ENCODE measurements at places on chromosomes 5 and 9.

- DNase-seq, result no peak
Observed at GRCh38 chr9:5580650-5581049, 48.3 kb upstream of the RIC1 start.

DNA sequence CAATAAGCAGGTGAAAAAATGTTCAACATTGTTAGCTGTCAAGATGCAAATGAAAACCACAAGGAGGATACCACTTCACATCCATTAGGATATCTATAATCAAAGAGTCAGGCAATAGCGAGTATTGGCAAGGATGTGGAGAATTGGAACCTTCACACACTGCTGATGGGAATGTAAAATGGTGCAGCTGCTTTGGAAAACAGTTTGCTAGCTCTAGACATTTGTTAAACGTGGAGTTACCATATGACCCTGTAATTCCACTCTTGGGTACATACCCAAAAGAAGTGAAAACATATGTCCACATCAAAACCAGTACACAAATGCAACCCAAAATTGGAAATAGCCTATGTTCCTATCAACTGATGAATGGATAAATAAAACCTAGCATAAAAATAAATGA, 37.4 kb downstream of the SCAMP1 start:
- no peak for DNase-seq

- no peak for DNase-seq
Observed at GRCh38 chr9:77679088-77679487, 31.0 kb upstream of the GNA14 start.

DNA sequence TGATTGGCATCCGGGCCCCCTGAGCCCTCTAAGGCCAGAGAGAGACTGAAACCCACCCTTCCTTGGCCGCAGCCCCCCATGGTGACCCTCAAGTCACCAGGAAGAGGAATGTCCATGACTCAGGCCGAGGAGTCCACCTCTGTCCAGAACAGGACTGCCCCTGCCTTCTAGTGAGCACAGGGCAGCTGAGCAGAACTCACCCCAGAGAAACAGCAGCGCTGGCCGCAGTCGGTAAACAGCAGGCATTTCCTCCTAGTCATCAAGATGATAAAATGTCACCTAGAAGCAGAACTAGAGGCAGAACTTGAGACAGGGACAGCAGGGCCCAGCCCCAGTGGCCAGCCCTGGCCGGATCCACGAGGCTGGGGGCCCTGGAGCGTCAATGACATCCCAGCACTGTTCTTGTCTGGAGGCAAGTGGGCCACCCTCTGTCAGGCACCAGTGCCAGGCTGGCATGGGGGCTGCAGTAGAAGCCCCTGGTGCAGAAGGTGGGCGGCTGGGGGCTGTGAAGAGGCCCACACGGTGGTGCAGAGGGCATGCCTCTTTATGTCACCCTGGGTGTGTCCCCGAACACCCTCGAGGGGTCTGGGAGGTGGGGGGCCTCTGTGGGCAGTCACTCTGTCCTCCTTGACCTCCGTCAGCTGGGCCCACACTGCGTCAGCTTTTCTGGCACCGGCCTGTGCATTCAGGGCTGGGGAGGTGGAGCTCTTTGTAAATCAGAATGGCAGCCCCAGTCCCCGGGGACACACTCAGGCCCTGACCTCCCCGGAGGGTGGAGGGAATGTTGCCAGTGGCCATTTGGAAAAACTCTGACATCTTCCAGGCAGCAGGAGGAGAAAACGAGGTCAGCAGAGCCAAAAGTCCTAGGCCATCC, 83.0 kb downstream of the NTNG2 start:
- no peak for DNase-seq

DNA sequence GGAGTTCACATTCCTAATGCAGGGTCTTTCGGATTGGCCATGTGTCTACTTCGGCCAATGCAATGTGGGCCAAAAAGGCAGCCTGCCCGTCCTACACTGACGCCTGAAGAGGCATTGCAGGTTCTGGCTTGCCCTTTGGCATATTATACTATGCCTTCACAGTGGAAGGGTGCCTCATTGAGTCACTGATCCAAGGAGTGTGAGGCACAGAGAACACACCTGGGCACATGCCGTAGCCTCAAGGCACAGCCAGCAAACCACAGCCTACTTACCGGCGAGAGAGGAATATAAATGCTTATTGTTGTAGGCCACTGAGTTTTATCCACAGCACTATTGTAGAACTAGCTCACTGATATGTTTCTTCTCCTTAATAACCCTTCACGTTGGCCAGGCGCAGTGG, 409.6 kb downstream of the GADD45G start:
- DNase-seq, result no peak

- no peak for DNase-seq
Observed at GRCh38 chr5:73851471-73852181, 225.6 kb downstream of the ARHGEF28 start.

DNA sequence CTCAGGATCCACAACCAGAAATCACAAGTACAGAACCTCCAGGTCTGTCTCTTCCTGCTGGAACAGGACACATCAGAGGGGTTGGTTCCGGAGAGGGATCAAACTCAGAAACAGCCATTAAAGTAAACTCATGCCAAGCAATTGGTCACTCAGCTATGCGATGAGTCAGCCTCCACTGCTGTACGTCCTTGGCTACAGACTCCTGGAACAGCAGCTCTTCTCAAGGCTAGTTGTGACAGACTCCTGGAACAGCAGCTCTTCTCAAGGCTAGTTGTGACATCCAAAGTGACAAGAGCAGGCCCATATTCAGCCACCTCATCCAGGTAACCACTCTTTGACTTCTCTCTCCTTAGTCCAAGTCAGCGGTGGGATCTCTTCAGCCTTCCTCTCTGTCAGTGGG, at the start of gene SPINK13:
Gene SPINK13, plus strand, starts transcription at position 229 of the 400 bp plus-strand sequence. CDS start 1,279 bp downstream, outside the sequence.
- DNase-seq, result no peak

- DNase-seq, result no peak
Observed at GRCh38 chr9:97788763-97789663, 64.0 kb upstream of the FOXE1 start.

- DNase-seq, result no peak
Observed at GRCh38 chr9:36575411-36575882, 2.8 kb downstream of the MELK start.

GRCh38 chr5:166535641-166536040, 1755.8 kb upstream of the WWC1 start:
- no peak for DNase-seq

DNA sequence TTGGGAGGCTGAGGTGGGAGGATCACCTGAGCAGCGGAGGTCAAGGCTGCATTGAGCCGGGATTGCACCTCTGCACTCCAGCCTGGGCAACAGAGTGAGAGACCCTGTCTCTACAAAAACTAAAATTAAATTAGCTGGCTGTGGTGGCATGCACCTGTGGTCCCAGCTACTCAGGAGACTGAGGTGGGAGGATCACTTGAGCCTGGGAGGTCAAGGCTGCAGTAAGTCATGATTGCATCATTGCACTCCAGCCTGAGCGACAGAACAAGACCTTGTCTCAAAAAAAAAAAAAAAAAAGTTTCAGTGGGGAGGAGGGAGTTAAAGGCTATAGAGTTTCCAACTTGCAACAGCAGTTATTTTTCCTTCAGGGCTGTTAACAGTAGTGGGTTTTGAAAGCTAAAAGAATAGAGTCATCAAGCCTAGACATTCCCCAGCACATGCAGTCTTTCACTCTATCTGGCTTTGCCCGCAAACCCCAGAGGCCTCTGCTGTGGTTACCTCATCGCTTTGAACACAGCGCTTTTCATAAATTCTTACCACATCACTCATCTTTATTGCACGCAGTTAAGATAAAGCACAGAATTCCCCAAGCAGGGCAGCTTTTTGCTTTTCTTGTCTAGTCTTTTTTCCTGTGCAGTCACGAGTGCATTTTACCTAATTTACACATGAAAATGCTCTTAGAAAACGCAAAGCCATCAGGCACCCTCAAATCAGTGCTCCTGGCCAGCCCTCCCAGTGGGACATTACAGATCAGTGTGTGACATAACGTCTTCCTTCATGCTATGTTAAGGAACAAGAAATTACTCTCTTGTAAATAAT, 8.7 kb upstream of the SLC2A8 start:
- peak; percentile 88 for DNase-seq

DNA sequence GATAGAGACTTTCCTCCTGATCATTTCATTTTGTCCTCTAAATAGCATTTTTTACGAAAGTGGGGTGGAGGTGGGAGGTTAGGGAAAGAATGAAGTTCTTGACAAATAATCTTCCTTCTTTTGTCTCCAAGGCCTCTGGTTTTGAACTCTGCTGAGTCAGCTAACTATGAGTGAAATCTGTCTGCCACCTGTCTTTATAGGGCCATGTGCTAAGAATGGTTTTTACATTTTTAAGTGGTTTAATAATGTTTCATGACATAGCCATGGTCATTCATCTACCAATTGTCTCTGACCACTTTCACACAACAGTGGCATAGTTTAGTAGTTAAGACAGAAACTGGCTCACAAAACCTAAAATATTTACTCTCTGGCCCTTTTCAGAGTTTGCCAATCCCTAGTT, 7.6 kb downstream of the MAN2A1 start:
- DNase-seq, result no peak

DNA sequence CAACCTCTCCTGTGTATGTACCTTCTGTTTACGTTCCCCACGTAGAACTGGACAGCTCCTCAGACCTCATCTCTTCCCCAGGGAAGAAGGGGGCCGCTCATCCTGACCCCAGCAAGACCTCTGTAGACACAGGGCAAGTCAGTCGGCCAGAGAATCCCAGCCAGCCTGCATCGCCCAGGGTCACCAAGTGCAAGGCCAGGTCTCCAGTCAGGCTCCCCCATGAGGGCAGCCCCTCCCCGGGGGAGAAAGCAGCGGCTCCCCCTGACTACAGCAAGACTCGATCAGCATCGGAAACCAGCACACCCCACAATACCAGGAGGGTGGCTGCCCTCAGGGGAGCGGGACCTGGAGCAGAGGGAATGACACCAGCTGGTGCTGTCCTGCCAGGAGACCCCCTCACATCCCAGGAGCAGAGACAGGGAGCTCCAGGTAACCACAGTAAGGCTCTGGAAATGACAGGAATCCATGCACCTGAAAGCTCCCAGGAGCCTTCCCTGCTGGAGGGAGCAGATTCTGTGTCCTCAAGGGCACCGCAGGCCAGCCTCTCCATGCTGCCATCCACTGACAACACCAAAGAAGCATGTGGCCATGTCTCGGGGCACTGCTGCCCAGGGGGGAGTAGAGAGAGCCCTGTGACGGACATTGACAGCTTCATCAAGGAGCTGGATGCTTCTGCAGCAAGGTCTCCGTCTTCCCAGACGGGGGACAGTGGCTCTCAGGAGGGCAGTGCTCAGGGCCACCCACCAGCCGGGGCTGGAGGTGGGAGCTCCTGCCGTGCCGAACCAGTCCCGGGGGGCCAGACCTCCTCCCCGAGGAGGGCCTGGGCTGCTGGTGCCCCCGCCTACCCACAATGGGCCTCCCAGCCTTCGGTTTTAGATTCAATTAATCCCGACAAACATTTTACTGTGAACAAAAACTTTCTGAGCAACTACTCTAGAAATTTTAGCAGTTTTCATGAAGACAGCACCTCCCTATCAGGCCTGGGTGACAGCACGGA, 86.7 kb downstream of the GOLPH3 start:
- DNase-seq, result no peak

GRCh38 chr5:174581479-174581878, 142.9 kb upstream of the MSX2 start:
- no peak for DNase-seq

DNA sequence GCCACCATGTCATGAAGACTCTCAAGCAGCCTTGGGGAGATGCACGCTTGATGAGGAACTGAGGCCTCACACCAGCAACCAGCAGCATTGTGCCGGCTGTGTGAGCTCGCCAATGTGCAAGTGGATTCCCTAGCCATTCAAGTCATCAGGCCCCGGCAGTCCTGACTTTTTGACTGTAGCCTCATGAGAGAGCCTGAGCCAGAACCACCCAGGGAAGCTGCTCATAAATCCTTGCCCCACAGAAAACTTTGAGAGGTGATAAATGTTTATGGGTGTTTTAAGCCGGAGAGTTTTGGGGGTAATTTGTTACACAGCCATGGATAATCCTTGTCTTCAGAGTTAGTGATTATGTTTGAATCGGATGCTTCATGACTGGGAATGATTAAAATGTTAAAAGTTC, 44.7 kb downstream of the FAM240B start:
- DNase-seq, result no peak

DNA sequence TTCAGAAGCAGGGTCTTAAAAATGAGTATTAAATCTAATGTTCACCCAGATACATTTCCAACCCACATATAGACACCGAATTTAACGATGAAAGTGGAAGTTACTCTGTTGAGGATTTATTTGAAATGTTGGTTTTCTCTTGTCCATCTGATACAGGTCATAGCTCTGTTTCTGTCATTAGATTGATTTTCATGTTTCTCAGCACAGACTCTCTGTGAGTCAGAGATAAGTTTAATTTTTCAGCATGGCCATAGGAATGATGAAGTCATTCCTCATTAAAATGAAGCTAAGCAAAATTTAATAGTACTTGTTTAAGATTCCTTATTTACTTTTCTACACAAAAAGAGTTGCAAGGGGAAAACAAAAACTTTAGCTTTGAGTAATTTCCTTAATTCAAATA, 38.8 kb downstream of the GHR start:
- DNase-seq, result no peak

DNA sequence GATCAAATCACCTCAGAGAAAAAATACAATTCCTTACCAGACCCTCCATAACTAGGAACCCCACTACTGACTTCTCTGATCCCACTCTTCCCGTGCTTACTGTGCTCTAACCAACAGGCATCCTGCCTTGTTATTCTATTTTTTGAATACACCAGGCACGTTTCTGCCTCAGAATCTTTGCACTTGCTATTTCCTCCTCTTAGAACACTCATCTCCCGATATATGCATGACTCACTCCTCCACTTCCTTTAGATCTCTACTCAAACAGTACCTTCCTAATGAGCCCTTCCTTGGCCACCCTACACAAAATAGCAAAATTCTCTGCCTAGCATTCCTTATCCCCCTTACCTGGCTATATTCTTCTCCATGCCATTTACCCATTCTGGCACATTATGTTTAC, 43.9 kb downstream of the MAPKAP1 start:
- no peak for DNase-seq

DNA sequence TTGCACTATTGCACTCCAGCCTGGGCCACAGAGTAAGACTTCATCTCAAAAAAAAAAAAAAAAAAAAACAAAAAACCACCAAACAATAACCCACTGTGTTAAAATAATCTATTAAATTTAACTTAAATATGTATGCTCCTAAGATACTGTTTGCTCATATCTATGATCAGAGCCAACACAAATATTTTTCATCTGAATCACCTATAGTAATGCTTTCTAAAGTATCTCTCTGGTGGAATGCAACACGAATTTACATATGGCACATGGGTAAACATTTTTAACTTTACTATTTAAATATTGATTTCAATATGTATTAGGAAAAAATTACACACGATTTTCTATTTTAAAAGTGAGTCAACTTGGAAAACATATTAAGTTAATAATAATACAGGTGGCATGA, 196.4 kb downstream of the RFX3 start:
- no peak for DNase-seq

- no peak for DNase-seq
Observed at GRCh38 chr5:163190283-163190682, 247.1 kb upstream of the CCNG1 start.

All from effector CD8-positive, alpha-beta T cell (primary cell).